ENCODE measurements at places on chromosomes 5 and 9.

- no peak for DNase-seq
Observed at GRCh38 chr5:62708481-62709325, 130.1 kb downstream of the LRRC70 start.

- no peak for DNase-seq
Observed at GRCh38 chr9:77127071-77127470, 50.3 kb upstream of the VPS13A start.

GRCh38 chr5:135660826-135661575, 82.2 kb upstream of the CXCL14 start:
- DNase-seq: peak; percentile 28

DNA sequence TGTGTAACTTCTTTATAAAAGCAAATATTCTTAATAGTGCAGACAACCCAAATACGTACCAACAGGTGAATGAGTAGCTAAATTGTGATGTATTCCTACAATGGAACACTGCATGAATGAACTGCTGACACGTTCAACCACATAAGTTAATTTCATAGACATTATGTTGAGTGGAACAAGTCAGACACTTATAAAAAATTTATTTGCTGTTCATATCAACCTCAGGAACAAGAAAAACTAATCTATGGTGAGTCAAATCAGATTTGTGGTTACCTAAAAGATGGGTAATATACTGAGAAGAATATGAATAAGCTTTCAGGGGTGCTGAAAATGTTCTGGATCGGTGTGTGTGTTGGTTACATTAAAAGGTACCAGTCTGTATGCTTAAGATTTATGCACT, 35.7 kb downstream of the INVS start:
- DNase-seq: no peak

DNA sequence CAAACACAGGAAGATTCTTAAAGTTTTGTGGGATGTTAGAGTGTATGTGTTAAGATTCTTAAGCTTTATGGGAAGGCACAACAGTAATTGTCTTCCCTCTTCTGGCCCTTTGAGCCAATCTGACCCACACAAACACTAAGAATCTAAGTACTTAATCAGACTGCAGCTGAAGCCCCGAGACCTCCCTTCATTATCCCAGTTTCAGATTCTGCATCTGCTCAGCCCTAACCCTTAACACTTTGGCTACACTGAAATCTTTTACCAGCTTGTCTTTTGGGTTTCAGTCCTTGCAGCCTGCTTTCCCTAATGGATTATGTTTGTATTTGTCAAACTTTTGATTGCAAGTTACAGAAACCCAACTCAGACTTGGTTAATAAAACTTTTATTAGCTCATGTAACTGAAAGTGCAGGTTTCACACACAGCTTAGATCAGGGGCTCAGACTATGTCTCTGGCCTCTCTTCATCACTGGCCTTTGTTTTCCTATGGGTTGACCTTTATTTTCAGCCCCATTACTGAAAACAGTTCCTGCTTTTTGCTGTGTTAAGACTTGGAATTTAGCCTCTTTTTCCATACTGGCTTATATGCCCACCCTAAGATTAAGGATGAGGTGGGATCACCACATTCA, 71.5 kb downstream of the COX7C start:
- no peak for DNase-seq

DNA sequence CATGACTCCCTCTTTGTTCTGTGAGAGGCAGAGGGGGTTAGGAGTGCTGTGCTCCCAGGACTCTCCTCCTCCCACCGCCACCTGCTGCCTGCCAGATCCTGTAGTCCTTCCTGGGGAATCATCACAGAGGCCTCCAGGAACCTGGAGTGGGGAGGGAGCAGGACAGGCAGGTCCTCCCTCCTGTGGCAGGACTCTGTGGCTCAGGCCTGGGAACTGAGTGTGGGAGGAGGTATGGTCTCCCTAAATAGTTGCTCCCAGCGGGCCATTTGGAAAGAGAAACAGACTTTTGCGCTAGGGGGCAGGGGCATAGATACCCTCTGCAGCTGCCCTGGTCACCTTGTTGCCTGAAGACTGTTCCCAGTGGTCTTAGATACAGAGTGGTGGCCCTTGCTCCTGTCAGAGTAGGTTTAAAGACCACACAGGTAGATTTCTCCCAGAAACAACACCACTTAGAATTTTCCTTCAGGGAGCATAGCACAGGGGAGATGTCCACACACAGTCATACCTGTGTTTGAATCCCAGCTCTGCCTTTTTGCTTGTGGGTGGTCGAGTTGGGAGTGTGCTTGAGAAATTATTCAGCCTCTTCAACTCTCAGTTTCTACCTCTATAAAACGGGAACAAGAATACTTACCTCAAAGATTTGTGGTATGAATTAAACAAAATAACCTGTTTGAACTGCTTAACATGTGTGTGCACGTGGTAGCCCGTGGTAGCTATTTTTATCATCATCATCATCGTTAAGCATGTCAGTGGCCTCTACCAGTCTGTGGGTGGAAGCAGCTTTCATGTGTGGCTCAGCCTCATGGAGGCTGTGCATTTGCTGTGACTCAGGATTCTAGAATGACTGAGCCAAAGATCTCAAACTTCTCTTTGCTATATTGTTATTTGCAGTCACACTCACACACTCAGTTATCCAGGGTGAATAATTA, 55.8 kb downstream of the SLC22A5 start:
- peak; percentile 91 for DNase-seq

DNA sequence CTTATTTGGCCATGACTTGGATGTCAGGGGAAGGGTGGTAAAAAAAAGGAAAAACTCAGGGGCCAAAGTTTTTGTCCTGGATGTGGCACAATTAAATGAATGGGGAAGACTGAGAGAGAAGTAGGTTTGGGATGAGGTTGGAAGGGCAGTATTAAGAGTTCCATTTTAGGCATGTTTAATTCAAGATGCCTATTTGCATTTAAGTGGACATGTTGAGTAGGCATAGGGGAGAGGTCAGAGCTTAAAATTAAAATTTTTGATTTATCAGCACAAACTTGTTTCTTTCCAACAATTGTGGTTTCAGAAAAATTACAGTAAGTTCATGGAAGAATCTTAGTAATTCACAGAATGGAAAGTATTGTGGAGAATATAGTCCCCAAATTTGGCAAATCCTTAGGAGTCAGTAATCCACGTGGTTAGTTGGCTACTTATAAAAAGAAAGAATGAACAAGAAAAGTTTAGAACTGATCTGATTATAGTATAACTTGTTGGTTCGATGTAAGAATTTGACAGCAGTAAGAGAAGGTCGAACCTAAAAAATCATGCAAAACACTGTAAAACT, 265.9 kb downstream of the SAXO1 start:
- DNase-seq: no peak

DNA sequence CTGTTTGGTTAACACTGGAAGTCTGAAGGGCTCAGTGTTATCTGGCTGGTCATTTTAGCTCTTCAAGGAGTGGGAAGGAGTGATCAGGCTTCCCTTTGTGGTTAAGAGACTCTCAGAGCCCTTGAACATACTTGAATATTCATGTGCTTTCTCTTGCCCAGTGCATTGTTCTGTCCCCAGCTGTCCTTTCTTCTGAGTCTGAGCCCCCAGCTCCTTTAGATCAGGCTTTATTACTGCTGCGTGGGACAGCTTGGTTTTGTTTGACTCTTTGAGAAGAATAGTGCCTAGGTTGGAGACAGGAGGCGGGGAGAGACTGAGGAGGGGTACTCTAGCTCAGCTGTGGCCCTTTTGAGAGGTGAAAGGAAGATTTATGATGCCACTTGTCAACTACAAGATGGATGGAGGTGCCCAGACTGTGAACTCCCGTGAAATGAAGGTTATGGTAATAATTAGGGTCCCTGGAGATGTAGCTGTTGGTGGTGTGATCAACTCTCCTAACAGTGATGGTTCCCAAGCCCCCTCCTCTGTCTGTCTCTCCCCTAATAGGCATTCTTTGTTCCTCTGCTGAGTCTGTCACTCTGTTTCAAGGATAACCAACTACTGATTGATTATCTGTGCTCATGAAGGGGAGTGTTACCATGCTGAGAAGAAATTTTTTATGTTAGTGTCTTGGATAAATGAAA, 83.1 kb upstream of the GLRA1 start:
- no peak for DNase-seq

- DNase-seq: no peak
Observed at GRCh38 chr9:32965566-32965965, 35.9 kb downstream of the APTX start.

GRCh38 chr5:11152368-11152767, 391.3 kb upstream of the DAP start:
- DNase-seq: no peak

DNA sequence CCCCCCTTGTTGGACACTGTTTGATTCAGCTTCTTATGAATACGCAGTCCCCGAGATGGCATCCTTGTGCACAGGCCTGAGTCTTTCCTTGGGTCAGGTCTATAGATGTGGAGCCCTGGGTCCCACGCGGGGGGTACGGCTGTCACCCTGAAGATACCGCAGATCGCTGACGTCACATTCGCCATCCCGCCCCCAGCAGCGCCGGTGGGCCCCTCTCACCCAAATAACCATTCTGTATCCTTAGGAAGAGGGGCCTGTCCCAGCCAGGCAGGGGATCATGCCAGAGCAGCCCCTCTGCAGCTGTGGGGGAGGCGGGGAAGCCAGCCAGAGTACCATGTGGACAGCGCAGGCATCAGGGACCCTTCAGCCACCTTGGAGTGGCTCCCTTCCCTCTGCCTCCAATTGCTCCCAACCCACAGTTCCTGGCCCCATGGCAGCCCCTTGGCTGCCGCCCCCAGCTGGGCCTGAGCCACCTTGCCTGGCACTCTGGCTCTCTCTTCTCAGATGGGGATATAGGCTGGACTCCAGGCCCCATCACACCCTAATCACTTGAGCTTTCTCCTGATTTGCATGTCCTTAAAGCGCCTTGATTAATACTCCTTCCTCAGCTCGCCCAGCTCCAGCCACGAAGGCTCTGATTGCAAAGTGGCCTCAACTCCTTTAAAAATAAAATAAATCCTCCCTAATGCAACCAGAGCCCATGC, 189.8 kb downstream of the C9orf50 start:
- no peak for DNase-seq

DNA sequence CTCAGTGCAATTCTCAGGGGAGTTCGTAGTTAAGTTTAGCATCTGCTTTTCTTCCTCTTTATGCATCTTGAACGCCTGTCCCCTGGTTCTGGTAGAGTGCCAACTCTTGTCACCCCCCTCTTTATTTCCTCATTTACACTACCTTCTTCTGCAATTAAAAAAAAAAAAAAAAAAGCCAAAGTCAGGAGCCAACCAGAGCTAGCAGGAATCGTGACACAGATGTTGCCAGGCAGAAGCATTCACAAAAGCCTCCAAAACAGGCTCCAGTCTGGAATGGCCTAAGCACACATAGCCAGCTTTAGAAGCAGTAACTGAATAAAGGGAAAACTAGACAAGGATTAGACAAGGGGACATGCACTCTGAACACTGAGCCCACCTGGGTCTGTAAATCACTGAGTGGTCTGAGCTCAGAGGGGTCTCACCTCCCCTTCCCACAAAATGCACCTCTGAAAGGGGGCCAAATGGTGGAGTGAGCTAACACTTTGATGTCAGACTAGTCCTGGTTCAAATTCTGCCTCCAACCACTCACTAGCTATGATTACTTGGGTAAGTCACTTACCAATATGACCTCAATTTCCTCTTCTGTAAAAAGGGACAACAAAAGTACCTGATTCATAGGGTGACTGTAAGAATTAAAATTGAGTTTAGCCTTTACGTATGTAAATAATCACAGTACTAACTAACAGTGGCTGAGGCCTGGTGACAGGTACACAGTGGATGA, 2.0 kb downstream of the CD74 start:
- peak; percentile 81 for DNase-seq

GRCh38 chr5:16866795-16867576, 69.1 kb downstream of the MYO10 start:
- no peak for DNase-seq

DNA sequence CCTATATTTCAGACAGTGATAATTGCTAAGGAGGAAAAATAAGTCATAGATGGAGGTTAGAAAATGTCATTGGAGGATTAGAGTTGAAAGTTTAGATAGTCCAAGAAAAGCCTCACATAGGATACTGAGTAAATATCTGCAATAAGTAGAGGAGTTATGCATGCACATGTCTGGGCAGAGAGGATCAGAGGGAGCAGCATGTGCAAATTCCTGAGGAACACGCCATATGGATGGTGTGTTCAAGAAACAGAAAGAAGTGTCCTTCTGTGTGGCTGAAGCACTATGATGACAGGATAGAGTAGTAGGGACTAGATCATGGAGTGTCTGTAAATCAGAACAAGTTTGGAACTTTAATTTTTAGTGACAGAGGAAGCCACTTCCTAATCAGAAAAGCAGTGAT, 52.2 kb downstream of the SGCD start:
- no peak for DNase-seq

DNA sequence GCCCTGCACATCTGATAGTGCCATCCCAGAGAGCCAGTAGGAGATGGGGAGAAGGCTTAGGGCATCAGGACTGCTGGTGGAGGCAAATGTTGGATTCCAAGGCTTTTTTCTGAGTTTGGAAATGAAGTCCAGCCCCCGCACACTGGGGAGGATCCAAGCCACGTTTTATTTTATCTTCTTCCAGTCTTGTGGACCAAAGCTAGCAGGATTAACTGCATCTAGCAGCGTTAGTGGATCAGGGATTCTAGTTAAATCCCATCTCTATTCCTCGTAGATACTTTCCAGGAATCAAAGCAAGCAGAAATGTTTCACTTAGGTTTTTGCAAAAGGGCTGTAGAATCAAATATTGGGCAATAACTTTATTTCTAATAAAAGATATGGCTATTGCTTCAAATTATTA, 114.7 kb upstream of the OR13F1 start:
- DNase-seq: no peak

DNA sequence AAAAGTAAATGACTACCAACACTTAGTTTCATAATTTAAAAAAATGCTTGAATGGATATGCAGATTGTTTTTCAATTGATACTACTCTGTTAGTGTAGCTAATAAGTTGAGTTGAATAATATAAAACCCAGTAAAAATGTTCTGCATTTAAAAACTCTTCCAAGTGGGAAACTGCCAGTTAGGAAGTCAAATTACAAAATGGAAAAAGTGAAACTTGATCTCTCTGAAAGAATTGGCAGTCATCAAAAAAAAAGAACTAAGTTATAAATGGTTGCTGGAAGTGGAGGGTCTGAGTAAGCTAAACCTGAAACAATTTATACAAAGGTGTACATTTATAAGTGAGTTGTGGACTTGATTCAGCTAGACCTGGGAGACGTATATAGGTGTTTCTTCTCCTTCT, 52.4 kb downstream of the VCAN start:
- no peak for DNase-seq

- no peak for DNase-seq
Observed at GRCh38 chr9:84791643-84792042, 122.1 kb downstream of the NTRK2 start.

DNA sequence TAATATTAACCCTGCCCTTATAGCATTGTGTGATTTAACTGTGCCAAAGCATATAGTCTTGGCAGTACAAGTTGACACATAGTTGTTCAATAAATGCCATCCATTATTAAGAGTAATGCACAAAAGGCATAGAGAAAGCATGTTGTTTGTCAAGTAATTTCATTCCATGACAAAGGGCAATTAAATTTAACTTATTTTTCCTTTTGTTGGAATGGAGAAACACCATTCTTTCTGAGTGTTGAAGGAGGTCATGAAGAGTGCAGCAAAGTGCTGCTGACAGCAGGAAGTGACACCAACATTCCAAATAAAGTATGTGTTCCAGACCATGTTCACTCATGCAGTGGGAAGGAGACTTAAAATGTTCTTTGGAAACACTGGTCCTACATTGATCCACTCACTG, 29.1 kb downstream of the ANKDD1B start:
- DNase-seq: no peak

Measured in GM12865 (cell line).